ENCODE measurements at places on chromosomes 3 and 15.

DNA sequence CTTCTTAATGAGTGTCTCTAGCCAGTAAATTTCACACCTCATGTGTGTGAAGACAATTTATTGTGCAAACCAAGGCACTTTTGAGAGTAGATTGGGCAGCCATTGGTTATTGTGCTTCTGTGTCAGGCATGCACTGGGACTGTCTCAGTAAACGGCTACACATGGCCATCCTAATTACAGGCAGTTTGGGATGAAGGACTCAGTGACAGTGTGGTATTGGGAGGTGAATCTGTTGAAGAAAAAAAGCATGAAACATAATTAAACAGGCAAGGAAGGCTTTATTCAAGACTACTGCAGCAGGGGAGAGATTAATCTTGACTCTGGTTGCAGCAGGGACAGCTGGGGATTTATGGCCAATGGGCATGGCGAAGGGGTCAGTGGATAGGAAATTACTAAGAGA, 57.8 kb upstream of the NUDT16 start:
- DNase-seq: no peak

DNA sequence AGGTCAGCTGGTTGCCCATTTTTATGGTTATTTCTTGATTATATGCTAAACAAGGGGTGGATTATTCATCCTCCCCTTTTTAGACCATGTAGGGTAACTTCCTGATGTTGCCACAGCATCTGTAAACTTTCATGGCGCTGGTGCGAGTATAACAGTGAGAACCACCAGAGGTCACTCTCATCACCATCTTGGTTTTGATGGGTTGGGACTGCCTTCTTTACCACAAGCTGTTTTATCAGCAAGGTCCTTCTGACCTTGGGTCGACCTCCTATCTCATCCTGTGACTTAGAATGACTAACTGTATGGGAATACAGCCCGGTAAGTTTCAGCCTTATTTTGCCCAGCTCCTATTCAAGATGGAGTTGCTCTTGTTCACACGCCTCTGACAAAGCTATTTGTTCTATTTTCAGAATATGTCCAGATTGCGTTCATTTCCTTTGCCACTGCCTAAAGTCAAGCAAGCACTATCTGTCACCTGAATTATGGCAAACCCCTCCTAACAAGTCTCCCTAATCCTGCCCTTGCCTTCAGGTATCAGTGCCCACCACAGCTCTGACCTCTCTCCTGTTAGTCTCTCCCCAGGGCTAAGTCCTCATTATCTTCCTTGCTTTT, 308.5 kb downstream of the ROBO2 start:
- no peak for DNase-seq

DNA sequence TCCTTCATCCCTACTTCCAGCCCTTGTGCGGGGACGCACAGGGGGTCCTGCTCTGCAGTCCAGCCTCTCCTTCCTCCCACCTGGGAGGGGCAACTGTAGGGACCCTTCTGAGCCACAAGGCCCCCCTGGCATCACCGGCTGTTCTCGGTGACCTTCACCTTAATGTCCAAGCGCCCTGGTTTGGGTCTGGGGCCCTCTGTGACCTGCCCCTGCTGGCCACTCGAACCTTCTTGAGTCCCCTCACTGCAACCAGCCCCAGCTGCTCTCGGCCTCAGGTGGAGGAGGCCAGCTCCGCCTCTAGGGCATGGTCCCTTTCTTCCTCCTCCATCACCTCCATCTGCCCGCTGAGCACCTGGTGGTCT, 57.9 kb downstream of the RGMA start:
- DNase-seq: peak; percentile 42

DNA sequence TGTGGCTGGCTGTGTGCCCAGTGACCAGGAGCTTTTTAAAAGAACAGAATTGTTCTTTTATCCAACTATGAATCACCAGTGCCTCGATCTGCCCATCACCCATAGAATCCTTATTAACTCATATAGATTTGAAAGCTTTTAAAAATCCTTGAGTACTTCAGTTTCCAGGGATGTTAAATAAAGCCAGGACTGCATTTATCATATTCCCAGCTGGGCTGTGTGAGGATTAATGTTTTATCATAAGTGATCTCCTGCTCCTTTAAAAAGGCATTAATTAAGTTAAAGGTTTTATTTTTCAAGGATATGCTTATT, 234.0 kb downstream of the MYRIP start:
- no peak for DNase-seq

GRCh38 chr3:11349446-11349845, 77.2 kb downstream of the ATG7 start:
- no peak for DNase-seq

DNA sequence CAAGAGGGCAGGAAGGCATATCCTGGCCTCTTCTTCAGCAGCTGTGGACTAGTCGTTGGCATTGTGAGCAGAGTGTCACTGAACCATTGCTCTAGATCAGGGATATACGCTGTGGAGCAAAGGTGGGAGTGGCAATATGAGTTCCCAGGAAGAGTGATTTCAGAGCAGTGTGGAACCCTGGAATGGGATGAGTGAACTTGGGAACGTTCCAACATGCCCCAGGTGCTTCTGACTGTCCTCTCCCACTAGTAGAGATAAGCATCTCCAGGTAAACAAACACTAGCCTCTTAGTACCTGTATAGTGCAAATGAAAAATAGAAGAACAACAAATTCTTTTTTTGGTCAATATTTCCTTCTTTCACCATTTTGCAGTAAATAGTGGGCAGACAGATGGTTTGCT, 123.6 kb upstream of the VEPH1 start:
- DNase-seq: no peak

DNA sequence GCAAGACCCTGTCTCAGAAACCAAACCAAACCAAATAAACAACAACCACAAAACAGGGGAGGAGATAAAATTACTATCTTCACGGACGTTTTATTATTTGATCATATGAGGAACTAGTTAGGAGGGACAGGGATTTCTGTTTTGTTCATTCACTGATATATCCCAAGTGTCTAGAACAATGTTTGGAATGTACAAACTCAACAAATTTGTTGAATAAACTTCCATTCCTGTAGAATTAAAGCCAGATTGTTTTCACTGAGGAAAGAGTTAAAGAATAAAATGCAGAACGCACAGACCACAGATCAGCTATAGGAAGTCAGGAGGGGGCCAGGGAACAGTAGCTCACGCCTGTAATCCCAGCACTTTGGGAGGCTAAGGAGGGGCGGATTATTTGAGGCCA, 6.5 kb upstream of the STRC start:
- no peak for DNase-seq

- DNase-seq: peak; percentile 45
Measured at GRCh38 chr3:128491691-128491940, 1.4 kb downstream of the GATA2 start.

GRCh38 chr3:64718976-64719375, 31.2 kb upstream of the ADAMTS9 start:
- no peak for DNase-seq

DNA sequence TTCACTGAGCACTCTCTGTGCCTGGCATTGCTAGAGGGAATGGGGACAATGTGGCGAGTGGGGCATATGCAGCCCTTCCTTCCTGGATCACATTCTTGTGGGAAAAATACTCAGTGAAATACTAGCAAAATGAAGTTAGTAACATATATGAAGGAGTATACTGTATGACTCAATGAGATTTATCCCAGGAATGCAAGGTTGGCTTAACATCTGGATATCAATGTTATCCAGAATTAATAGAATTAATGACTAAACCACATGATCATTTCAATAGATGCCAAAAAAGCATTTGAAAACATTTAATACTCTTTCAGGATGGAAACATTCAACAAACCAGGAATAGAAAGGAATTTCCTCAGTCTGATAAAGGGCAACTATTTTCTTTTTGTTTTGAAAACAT, 27.5 kb downstream of the AMOTL2 start:
- DNase-seq: no peak

- no peak for DNase-seq
Measured at GRCh38 chr15:73370151-73370550, 1.4 kb upstream of the HCN4 start.

Data from ureter (tissue), 1 donor.